ENCODE measurements at places on chromosomes 5 and 9.

DNA sequence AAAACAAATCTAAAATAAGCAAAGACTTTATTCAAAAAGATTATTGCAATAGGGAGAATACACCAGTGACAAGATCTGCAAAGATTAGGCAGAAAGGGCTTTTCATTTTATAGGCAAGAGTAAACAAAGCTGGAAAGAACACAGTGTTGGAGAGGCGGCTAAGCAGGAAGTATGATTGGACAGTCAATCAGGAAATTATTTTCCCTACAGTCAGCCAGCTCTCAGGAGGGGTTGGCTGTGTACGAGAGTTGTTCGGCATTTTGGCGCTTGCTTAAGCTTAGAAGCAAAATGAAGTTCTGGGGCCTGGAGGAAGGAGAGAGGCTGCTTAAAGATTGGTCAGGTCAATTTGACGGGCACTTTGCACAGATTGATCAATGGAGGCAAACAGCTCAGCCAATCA, 1030.5 kb downstream of the TLE4 start:
- DNase-seq, result no peak

GRCh38 chr5:40399349-40399748, 280.4 kb upstream of the PTGER4 start:
- DNase-seq, result peak; percentile 58

DNA sequence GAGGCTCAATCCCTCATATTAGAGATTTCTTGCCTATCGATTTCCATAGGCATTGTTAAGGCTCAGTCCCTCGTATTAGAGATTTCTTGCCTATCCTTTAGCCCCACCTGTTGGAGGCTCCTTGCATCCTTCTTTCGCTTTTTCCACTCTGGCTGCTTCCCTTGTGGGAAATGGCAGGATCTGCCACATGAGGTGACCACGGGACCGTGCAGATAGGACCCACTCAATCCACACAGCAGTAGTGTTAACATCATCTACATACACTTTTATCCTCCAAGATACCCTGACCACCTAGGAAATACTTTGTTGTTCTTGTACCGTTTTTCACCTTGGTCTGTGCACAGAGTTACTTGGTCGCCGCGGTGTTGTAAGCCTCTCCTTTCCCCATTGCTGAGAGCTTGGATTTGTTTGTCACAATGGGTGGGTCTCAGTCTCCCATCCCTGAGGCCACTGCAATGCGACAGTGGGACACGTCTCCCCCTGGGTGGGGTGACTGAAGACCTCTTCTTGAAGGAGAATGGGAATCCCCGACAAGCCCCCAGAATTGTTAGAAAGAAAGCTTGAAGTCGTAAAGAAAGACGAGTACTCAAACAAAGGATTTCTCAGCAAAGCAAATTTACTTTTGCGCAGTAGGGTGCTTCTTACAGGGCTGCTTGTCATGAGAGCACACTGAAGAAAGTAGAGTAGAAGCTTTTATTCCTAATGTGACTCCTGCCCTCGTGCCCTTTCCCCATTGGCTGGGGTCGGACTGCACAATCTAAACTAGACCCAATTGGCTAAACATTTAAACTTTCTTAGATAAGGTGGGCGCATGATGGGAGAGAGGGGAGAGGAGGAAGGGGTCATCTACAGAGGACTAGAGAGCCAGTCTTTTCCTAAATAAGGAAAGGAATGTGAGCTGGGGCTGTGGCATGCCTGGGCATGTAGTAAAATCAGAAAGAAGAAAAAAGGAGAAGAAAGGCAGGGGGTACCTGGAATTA, 19.8 kb downstream of the IFT74 start:
- DNase-seq, result peak; percentile 40

DNA sequence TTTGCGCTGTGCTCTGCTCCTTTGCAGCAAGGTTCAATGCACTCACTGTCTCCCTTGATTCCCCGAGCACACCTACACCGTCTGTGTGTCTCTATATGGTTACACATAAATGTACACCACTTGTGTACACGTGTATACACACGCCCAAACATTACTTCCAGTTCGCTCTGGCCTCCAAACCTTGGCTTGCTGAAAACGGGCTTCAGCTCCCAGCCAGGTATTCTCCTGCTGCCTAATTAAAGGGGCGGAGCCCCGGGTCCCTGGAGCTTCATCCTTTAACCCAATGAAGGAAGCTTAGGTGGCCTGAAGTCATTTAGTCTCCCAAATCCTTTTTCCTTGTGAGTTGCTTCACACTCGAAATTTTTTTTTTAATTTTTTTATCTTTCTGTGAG, 4.6 kb downstream of the ISL1 start:
- DNase-seq, result no peak

DNA sequence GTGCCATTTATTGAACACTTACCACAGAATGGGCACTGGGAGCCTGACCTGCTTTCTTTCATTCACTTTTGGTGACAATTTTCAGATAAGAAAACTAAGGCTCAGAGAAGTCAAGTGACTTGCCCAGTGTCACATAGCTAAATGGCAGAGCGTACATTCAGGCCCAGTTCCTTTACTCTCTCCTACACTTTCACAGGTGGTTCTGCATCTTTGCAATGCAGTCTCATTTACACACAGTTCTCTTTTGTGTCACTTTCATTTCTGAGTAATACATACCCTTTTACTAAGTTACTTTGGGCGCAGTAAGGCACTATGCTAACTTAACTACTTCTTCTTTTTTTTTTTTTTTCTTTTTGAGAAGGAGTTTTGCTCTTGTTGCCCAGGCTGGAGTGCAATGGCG, 8.3 kb downstream of the NFIL3 start:
- DNase-seq, result no peak

- no peak for DNase-seq
Measured at GRCh38 chr5:169268019-169268418, 32.9 kb downstream of the SLIT3 start.

DNA sequence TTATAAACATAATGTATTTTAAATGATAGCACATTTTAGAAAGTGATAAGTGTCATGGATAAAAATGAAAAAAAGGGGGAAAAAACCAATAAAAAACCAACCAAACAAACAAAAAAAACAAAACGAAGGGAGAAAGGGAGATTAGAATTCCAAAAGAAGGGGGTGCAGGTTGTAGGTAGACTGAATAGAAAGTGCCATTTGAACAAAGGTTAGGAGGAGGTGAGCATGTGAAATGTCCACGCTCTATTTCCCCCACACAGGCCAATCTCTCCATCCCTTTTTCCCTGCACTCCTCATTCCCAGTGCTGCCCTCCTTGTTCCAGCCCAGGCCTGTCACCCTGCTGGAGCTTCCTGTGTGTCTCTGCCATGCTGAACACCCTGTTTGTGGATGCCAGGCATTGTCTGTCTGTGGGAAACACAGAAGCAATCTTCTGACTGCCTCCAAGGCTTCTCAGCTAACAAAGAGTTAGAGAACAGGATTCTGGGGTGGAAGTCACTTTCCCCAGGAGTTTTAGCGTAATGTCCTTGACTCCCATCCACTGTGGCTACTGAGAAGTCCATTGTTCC, 138.8 kb downstream of the ADAMTS16 start:
- DNase-seq, result no peak

DNA sequence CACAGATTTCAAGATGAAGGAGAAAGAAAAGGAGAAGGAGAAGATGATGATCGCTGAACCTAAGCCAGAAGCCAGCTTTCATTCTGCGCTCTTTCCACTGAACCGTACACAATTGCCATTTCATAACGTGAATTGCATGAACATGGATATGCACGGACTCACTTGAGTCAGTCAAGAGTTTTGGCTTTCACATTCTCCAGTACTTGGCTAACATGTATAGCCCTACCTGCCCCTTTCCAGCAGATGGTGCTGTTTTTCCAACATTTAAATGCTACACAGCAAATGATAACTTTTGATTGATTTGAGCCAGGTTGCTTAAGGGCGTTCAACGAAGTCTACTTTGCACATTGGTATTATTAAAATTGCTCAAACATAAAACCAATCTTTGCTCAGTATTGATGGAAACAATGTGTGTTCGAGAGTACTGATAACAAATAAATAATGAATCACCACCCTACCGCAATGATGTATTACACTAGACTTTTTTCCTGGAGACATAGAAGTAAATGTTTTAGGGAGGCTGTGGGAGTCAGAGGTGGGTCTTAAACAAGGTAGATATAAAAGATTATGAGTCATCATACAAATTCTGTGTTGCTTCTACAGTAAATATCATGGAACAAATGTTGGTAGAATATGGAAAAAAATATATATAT, 196.4 kb downstream of the TRPM3 start:
- peak; percentile 84 for DNase-seq

DNA sequence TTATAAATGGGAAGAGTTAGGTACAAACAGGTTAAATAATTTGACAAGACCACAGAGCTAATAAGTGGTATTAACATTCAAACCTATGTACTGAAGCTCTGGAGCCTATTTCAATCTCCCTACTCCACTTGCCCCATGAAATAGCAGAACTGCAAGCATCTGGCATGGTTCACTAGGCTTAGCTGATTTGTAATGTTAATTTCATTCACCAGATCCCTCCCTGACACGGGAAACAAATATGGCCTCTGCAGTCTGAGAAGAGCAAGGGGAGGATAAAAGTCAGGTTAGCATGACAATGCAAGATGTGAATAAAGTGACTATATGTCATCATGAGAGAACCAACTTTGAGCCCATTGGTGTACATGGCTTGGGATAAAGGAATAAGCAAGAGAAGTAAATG, 428.8 kb downstream of the BRINP1 start:
- no peak for DNase-seq

- no peak for DNase-seq
Measured at GRCh38 chr9:124366476-124367220, 48.6 kb downstream of the PSMB7 start.

GRCh38 chr5:157372472-157372822, 87.6 kb upstream of the NIPAL4 start:
- DNase-seq, result no peak

DNA sequence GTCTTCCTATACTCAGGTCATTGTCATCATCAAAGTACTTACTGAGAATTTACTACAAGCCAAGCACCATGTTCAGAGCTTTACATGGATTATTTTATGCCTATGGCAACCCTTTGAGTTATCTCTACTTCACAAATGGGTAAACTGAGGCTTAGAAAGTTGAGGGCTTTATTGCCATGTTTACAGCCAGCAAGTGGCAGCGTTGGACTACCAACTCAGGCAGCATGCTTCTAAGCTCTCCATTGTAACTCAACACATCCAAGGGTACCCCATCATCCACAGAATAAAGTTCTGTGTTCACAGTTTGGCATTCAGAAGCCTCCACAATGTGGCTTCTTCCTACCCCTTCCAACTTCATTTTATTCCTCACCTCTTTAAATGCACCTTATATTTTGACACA, 422.6 kb upstream of the GRIA1 start:
- DNase-seq, result no peak

- DNase-seq, result no peak
Measured at GRCh38 chr5:176596689-176597416, 13.1 kb downstream of the GPRIN1 start.

DNA sequence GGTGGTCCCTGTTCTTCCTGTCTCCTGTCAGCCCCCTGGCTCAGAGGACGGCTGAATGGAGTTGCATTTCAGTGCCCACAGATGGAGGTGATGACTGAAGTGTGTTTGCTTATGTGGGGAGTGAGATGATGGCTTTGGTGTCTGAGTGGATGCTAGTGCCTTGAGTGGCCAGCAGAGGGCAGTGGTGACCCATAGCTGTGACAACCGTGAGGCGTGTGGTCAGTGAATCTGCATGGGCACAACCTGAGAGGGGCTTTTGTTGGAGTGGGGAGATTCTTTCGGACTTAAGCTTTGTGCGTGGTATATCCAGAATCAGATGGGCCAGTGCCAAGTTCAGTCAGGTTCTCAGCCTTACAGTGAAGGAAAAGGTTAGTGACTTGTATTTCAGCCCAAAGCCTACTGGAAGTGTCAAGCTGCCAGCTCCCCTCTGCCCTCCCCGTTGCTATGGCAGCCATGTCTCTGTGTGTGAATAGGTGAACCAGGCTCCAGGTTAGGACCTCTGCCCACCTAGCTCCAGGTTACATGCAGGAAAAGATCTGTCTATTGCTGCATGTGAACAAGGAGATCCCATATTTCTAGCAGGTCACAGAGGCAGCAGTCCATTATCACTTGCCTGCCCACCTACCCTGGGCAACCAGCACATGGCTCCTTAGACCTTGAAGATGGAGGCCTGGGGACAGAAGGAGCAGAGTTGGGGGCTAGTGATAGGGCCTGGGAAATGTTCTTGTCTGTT, 14.7 kb upstream of the CXXC5 start:
- DNase-seq, result no peak

GRCh38 chr5:110916381-110917049, 155.0 kb upstream of the TSLP start:
- DNase-seq, result peak; percentile 77

DNA sequence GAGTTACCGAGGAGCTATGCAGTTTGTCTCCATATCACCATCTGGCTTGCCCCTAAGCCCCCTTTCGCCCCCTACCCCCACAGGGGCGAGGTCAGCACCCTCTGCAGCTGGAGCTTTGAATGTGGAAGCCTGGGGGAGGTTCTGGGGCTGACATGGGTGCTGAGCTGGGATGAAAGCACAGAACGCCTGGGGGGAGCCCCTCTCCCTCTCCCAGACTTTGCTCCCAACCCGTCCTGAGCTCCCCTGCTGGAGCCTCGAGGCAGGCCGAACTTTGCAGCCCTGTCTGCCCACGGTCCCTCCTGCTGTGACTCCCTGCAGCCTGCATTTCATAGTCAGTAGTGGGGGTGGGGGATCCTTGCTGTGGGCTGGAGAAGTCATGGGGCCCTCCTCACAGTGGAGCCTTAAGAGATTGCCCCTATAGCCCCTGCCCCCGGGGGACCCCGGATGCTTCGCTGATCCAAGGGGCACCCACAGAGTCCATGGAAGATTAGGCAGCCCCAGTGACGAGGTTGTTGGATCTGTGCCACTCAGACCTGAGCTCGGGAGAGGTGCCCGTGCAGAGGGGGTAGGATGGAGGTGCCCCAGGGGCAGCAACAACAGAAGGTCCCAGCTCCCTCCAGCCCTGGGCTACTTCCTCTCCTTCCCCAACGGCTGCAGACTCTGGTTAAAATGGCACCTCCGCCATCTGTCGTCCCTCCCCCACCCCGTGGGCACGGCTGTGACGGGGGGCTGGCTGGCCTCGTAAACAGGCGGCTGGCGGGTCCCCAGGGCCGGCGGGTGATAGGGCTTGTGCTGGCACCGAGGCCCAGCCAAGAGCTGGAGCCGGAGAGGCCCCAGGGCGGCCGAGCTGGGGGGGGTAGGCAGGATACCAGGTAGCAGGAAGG, 162.0 kb downstream of the C9orf50 start:
- DNase-seq, result no peak

DNA sequence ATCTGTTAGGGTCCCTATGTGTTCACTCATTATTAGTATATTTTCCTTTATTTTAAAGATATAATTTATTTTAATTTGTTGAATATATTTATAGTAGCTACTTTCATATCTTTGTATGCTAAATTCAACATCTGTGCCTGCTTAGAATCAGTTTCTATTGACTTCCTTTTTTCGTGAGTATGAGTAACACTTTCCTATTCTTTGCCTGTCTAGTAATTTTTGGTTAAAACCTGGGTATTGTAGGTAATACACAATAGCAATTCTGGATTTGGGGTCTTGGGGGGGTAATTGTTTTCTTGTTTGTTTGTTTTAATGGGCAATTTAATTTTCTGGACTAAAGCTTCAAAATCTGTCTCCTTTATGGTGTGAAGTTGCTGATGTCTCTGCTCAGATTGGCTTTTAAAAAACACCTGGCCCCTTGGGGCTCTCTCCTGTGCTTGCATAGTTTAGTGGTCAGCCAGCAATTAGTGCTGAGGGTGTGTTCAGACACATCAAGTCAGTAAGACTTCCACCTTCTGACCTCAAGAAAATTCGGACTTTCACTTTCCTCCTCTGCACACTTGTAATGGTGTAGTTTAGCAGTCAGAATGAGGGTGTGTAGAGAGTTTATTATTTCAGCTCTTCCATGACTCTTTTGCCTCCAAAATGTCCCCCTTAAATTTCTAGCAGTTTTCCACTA, 124.4 kb upstream of the MAP1B start:
- no peak for DNase-seq
